ENCODE measurements at places on chromosomes 3 and 15.

DNA sequence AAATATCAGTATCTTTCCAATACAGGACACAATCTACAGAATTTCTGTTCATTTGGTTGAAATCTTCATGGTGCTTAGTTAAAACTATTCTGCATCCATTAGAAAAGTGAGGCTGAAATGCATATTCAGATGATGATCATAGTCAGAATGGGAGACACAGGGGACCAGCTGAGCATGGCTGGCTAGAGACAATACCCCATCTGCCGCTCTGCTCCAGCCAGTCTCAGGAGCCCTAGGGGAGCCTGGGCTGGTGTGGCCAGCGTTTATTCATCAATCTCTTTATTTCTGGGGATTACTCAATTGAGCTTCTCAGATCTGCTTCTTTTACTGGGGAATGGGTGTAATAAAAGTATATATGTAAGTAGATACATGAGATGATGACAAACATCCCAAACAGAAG is 470.9 kb upstream of the CDIN1 start:
- DNase-seq = no peak

- DNase-seq = no peak
These were observed 20.7 kb downstream of the ADAMTS9 start for GRCh38 chr3:64667138-64667537.

DNA sequence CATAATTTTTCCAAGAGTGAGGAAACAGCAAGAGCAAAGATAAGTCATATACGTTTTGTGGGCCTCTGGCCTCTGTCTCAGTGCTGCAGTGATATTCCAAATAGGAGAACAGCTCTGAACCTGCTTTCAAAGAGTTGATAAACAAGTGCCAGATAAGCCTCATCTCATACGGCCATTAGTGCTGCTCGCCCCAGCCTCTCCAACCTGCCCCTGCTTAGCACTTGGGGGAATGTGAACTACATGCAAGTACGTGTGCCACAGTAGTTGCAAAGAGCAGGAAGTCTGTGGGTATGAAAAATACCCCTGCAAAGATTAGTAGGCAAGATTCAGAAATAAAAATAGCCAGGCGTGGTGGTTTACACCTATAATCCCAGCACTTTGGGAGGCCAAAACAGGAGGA is 14.0 kb downstream of the DAPK2 start:
- no peak for DNase-seq

- DNase-seq = peak; percentile 58
These were observed 54.2 kb downstream of the CCDC54 start for GRCh38 chr3:107431246-107432012.

- DNase-seq = no peak
These were observed 6.8 kb upstream of the PDIA5 start for GRCh38 chr3:123060054-123060453.

DNA sequence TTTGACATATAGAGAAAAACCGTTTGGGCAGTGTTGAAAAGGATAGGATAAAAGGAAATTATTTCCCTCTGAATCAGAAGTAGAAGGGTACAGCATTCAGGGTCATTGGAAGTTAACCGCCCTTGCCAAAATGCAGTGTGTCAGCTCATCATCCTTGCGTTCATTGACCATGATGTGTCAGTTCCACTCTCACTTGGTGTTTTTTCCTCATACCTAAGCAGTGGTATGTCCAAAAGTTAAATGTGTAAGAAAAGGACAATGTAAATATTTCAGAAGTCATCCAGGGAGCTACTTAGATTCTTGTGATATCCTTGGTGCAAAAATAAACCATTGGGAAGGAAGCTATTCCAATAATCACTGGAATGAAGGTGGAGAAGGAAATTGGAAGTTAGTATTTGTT is 50.7 kb downstream of the MAP6D1 start:
- no peak for DNase-seq

GRCh38 chr15:68969298-68969697 is 39.0 kb downstream of the SPESP1 start:
- no peak for DNase-seq

GRCh38 chr15:38062696-38063095 is 128.3 kb downstream of the TMCO5A start:
- no peak for DNase-seq

- DNase-seq = peak; percentile 37
These were observed 2.6 kb downstream of the ATP8B4 start for GRCh38 chr15:50116477-50116876.

DNA sequence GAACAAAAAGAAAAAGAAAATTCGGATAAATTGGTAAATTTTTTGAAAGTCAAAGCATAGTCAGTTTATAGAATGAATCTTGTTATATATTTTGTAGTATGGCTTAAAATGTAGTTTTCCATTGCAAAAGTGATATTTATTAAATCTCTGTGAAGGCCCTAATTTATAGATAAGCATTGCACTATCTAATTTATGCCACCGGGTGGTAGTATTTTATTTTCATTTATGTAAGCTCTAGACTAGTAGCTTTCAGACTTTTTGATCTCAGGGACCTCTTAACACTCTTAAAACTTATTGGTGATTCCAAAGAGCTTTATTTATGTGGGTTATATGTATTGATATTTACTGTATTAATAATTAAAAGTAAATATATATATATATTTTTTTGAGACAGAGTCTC is 133.9 kb upstream of the LRRFIP2 start:
- peak; percentile 20 for DNase-seq

DNA sequence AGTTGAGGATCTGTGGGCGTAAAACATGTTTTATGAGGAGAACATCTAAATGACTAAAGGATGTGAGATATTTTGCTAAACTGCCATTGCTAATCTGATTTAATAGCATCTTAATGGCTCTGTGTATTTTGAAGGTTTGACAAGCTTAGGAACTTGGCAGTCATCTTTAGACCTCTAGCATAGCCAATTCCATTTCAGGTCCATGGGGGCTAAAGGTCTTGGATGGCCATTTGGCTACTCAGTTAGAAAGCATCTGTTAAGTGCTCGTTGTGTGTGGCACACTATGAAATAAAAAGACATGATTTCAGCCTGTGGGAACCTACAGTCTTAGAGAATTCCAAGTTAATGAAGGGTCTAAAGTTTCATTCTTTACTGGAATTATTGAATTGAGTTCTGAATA is 236.2 kb downstream of the IL5RA start:
- DNase-seq = no peak

DNA sequence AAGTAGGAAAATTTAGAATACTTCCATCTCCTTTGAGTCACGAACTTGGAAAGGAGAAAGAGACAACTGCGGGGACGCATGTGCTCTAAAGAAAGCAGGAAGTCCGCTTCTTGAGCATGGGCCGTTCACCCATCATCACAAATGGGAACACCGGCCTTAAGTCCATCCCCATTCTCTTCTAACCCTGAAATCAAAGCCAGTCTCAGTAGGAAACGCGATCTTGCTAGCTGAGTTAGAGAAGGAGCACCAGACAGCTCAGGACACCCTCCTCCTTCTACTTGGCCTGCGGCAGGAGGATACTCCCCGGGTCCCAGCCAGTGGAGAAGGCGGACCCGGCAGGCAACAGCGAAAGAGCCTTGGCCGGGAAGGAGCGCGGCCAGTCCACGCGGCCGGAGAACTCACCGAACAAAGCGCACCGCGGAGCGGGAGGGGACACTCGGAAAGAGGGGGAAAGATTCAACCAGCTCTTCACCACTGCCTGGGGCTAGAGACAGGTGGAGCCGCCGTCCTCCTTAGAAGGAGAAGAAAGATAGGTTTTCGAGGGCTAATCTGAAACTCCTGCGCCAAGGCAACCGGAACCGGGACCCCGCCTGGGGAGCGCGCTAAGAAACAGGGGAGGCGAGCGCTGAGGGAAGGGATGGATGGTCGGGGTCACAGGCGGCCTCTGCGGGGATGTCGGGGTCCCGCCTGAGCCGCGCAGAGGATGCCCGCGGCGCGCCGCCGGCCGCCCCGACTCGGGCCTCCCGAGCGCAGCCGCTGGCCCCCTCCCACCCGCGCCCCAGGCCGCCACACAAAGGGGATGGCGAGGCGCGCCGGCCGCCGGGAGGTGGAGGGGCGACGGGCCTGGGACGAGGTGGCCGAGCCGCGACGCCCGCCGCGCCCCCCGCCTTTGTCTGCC is 818 bp downstream of the SLC4A7 start:
- peak; percentile 41 for DNase-seq

GRCh38 chr15:100526027-100526481 is 2.7 kb downstream of the CERS3 start:
- DNase-seq = no peak

DNA sequence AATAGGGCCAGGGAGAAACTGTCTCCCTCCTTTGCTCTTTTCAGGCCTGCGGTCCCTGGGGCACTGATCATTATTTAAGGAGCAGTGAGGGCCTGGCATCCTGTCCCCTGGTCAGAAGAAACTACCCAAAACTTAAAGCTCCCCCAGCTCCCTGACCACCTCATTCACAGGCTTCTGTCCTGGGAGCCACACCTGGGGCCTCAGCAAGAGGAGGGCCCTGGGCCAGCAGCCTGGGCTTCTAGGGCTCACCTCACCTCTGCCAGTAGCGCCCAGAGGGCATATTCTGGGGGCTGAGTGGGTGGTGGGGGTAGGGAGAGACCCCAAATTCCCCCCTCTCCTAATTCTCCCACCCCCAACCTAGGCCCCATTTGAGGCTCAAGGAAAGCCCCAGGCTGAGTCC is 4.7 kb upstream of the GRM2 start:
- DNase-seq = no peak

DNA sequence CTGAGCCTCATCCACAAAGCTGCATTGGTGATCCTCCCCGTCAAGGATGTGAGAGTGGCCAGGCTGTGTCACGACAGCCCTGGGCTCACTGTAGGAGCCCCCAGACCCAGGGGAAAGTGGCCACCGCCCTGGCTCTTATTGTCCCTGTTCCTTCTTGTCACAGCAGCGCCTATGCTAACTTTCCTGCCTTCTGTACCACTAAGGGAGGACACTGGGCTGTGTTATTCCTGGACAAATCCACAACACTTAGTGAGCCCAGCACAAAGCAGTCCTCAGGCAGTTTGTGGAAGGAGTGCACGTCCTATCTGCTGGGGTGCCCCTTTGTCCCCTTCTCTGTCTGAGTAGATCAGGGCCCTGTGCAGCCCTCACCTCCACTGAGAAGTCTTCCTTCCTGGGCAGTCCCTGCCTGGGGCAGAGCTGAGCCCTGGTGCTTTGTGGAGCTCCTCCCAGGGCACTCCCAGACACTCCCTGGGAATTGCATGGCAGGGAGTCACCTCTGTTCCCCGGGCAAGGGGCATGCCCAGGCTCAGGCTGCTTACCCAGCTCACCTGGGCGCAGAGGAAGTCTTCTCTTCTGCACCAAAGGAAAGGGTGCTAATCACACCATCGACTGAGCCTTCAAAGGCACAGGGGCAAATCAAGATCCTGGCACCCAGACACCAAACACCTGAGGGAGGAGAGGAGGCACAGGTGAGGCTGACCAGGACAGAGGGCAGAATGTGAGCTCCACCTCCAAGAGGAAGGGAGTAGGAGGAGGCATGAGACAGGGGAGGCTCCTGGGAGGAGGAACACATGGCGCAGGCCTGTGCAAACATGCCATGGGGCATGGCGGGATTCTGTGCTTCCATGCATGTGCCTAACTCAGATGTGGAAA is 138.7 kb downstream of the KLF13 start:
- no peak for DNase-seq

- no peak for DNase-seq
These were observed 121.3 kb downstream of the CD47 start for GRCh38 chr3:107969525-107969924.

GRCh38 chr3:194939949-194940770 is 254.5 kb downstream of the FAM43A start:
- DNase-seq = no peak

Measured in GM10248 (cell line).